Activated CD8-positive, alpha-beta T cell treated with anti-CD3 and anti-CD28 coated beads, Interleukin-2, amount 10 ng/mL, durations not matched to agents 7 days and 5 days (primary cell): ENCODE measurements at places on chromosomes 4 and X.

DNA sequence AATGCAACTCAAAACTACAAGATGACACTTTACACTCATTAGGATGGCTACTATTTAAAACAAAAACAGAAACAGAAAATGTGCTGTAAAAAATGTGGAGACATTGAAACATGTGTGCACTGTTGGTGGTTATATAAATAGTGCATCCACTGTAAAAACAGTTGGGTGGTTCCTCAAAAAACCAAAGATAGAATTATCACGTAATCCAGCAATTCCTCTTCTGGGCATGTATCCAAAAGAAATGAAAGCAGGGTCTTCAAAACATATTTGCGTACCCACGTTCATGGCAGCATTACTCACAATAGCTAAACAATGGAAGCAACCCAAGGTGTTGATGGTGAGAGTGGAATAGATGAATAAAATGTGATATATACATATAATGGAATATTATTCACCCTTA lies 967.2 kb downstream of the TRAM1L1 start:
- no peak overlapping the region for H3K4me3 ChIP-seq
- no peaks in the 10 kb centered on the region for H3K27me3 ChIP-seq

GRCh38 chr4:6338175-6338950 lies 68.7 kb downstream of the WFS1 start:
- peak overlapping the region; percentile 66 for H3K27ac ChIP-seq
- H3K4me3 ChIP-seq: peak overlapping the region; percentile 52
- DNase-seq: peak; percentile 69

GRCh38 chr4:73653695-73654106 lies 33.5 kb upstream of the RASSF6 start:
- H3K36me3 ChIP-seq: no peaks in the 10 kb centered on the region
- no peaks in the 10 kb centered on the region for H3K4me1 ChIP-seq
- no peak overlapping the region for H3K27ac ChIP-seq
- DNase-seq: no peak
- H3K4me3 ChIP-seq: no peak overlapping the region

DNA sequence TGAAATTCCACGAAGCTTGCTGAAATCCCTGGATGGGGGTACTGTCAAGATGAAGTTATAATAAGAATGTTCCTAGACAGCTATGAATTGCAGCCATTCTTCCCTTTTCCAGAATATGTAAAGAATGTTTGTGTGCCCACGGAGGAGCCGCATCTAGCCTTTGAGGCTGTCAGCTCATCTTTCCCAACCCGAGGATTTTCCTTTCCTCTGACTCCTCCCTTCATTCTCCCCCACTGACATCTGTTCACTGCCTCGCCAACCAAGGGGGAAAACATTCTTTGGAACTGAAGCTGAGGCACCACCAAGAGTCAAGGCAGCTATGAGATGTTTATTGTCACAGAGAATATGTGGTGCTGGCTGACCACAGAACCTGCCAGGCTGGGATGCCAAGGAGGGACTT lies 8.8 kb downstream of the NHSL2 start:
- no peak for DNase-seq
- H3K4me3 ChIP-seq: no peak overlapping the region
- H3K27me3 ChIP-seq: peaks cover 14% of the 10 kb centered on the region
- no peaks in the 10 kb centered on the region for H3K36me3 ChIP-seq

- H3K36me3 ChIP-seq: no peaks in the 10 kb centered on the region
- no peak overlapping the region for H3K27ac ChIP-seq
- no peaks in the 10 kb centered on the region for H3K27me3 ChIP-seq
- H3K4me1 ChIP-seq: no peaks in the 10 kb centered on the region
- no peak overlapping the region for H3K4me3 ChIP-seq
- no peak for DNase-seq
Measured at GRCh38 chr4:137032222-137032621, 500.1 kb downstream of the PCDH18 start.

GRCh38 chr4:87982446-87983010 lies 7.0 kb downstream of the SPP1 start:
- H3K27ac ChIP-seq: no peak overlapping the region
- H3K27me3 ChIP-seq: peaks cover 31% of the 10 kb centered on the region
- no peak for DNase-seq
- no peaks in the 10 kb centered on the region for H3K36me3 ChIP-seq

DNA sequence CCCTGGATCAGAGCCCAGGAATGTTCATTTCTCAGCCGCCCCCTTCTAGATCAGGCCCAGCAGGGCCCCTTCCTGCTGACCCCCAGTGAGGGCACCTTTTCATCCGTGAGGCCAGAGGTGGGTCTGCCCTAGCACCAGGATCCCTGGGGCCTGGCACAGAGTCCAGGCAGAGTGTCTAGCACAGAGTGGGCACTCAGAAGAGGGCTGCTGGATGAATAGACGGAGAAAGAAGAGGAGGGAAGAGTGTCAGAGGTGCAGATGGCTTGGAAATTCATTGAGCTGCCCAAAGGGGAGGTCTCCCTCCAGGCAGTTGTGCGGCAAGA lies 106.5 kb downstream of the CPZ start:
- no peak overlapping the region for H3K27ac ChIP-seq
- no peak for DNase-seq
- H3K4me3 ChIP-seq: no peak overlapping the region
- no peaks in the 10 kb centered on the region for H3K4me1 ChIP-seq
- H3K36me3 ChIP-seq: no peaks in the 10 kb centered on the region
- H3K27me3 ChIP-seq: no peaks in the 10 kb centered on the region
